ENCODE measurements at places on chromosomes 2 and 18. TPM values are rescaled to one million over a fixed set of nuclear protein-coding genes. Genes with fewer than 3 reads are reported as not detected.

Gene C2orf15
- 0.60 TPM for total RNA-seq

Gene ACOXL
- 0.51 TPM for total RNA-seq

DNA sequence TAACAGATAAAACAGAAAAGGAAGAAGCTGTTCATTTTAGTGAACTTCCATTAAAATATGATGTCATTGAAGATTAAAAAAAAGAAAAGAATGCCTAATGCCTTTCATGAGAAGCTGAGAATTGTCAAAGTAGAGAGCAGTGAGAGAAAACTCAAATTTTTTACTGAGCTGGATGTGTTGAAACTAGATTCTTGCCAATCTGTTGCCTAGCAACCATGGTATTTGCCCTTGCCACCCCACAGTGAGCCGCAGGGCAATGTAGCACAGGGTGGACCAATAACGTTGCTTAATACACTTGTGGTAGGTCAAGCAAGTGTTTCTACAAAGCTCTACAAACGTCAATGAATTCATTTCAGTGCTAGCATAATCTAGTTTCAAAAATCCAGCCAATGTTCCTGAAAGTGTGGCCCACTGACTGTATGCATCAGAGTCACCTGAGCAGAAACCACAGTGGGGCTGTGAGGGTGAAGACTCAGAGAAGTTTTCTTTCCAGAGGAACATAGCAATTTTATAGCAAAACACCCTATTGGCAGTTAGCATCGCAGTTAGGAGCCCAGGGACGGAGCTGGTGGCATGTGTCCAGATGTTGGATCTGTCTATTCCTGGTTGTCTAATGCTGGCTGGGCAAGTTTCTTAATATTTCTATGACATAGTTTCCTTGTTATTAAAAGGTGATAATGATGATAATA lies 132.2 kb downstream of the DOCK10 start:
- peak; percentile 70 for DNase-seq

DNA sequence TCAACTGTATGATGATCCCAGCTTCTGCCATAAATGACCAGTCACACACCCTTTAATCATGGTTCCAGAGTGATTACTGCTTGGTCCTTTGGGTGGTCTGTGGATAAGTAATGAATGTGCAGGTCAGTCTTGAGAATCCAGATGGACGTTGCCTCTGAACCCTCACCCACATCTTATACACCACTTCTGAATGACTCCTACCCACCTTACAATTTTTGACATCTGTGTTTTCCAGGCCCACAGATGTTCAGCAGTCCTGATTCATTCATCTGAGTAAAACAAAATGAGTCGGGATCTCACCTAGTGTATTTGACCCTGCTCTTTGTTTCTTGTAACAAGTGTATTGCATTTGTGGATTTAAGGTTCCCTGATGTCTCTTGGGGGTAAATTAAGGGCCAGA lies 194.1 kb upstream of the CCDC68 start:
- no peak for DNase-seq

DNA sequence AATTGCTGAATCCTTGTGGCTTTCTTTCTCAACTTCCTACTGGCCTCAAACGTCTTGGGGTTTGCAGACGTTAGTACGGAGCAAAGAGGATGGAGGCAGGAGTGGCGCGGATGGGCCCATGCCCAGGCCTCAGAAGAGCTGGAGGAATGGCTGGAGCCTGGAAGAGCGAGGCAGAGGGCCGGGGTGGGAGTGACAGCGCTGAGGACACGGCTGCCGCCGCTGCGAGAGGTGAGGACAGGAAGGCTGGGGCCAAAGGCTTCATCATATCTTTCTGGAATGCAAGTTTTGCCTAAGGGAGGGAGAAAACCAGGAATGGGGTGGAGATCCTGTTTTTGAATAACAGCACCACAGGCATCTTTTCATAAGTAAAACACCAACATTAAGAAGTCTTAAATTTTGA lies 178.5 kb upstream of the SESTD1 start:
- no peak for DNase-seq
